ENCODE measurements at places on chromosomes 7 and 10.

GRCh38 chr10:14571866-14572507 lies 202.7 kb downstream of the FAM107B start:
- peak; percentile 38 for DNase-seq

GRCh38 chr7:127396184-127396583 lies 3.7 kb upstream of the ZNF800 start:
- peak; percentile 28 for DNase-seq

GRCh38 chr10:36117890-36118289 lies 475.8 kb upstream of the FZD8 start:
- no peak for DNase-seq

DNA sequence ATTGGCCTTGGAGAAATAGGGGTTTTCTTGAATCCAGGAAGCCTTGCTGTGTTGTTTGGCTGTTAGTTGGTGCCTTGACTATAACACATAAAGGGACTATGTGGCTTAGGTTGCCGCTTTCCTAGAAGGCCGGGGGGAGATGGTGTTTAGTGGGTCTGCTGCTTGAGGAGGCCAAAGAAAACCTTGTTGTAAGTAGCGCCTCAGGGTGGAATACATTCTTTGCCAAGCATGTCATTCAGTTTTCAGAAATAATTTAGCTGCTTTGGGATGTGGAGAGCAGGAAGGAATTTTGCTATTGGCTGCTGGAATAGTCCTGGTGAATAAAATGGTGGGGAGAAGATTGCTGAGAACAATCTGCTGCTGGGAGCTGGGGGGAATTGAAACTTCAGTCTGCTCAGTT lies 132.9 kb upstream of the WNT16 start:
- DNase-seq = peak; percentile 62

DNA sequence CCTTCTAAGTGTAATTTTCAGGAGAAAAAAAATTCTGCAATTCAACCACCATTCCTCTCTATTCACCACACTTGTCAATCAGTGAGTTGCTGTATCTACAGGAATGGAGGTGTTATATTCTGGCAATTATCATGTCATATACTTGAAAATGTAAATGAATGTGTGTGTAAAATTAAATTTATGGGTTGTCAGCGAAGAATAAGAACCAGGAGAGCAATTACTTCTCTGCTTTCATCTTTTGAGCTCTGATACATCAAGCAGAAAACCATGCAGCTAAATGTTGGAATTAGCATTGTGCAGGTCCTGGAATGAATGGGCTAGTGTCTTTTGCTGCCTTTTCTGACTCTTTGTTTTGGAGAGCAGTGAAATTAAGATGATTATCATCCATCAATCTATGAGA lies 207.6 kb downstream of the FOXP2 start:
- no peak for DNase-seq

DNA sequence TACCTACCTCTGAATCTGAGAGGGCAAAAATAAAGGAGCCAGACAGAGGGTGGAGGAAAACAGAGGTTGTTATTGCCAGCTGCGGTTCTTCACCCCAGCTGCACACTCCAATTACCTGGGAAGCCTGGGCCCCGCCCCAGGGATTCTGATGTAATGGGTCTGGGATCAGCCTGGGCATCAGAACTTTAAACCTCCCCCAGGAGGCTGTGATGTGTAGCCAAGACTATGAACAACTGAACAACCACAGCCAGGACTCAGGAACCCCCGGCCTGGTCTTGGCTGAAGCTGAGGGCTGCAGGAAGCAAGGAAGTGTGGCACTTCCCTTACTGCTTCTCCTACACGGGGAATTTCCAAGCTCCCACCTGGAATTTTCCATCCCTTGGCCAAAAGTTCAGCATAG lies 89.3 kb downstream of the HIP1 start:
- no peak for DNase-seq

DNA sequence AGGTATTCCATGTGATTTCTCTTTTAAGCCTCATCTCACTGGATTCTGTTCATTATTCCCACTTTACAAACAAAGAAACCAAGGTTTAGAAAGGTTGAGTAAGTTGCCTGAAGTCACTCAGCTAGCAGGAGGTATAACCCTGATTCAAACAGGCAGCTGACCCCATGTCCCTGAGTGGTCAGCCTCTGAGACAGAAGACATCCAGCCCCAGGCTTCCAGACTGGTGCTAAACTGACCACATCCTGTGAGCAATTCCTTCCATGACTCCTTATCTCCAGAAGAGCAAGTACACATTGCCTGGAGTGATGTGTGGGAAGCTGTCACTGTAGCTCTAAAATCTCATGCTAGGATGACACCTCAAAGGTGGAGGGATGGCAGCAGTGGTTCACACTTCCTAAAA lies 3.7 kb downstream of the PLPP4 start:
- DNase-seq = no peak

GRCh38 chr10:48623607-48624132 lies 18.8 kb upstream of the ARHGAP22 start:
- DNase-seq = no peak
